ENCODE measurements at places on chromosomes 12 and 14. TPM values are rescaled to one million over a fixed set of nuclear protein-coding genes. Genes with fewer than 3 reads are reported as not detected.

EFS gene
- total RNA-seq = not detected

FOXA1 gene
- total RNA-seq = 0.17 TPM

DNA sequence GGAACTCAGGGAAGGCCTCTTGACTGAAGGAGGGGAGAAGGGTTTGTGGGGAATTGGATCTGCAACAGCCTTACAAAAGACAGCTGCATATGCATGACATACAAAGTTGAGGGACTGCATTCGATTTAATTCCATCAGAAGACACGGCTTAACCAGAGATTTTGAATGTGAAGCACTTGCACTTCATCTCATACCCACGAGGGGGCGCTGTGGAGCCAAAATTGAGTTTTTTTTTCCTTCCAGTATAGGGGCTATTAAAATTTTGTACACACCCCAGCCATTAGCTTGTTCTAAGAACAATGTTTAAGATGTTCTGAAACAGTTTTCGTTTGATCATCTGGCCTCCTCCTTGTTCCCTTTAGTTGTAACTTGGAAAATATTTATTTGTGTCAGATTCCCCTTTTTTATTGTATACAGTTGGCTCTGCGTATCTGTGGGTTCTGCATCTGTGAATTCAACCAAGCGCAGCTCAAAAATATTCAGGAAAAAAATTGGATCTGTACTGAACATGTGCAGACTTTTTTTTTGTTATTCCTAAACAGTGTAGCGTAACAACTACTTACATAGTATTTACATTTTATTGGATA is 1.6 kb downstream of the SUDS3 start:
- peak; percentile 79 for DNase-seq

GRCh38 chr12:105041186-105041585 is 43.1 kb downstream of the ALDH1L2 start:
- DNase-seq = no peak

DNA sequence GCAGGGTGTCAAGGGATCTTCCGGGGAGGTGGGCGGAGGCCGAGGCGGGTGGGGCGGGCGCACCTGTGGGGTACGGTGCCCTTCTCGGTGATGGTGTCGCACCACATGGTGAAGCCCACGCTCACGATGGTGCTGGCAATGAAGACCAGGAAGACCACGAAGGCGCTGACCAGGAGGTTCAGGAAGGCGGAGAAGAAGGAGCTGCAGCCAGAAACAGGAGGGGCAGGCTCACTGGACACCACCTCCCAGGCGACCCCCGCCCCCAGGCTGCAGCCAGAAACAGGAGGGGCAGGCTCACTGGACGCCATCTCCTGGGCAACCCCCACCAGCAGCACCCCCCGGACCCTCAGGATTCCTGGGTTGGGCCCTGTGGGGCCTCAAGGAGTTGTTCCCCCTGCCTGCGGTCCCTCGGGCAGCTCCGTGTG is 7.6 kb downstream of the TMEM179 start:
- DNase-seq = no peak

GRCh38 chr12:52401526-52401925 is 4.6 kb downstream of the KRT82 start:
- DNase-seq = no peak

- no peak for DNase-seq
Observed at GRCh38 chr14:29235991-29236390, 469.4 kb downstream of the FOXG1 start.

GRCh38 chr12:68450947-68451260 is 118.7 kb upstream of the MDM1 start:
- peak; percentile 60 for DNase-seq

All from activated T-cell treated with anti-CD3 and anti-CD28 coated beads, Interleukin-2, amount 50 U/mL, for 72 hours (primary cell).